ENCODE measurements at places on chromosomes 11 and 22.

GRCh38 chr11:110430267-110431050 lies 711 bp downstream of the FDX1 start:
- peak; percentile 22 for DNase-seq

DNA sequence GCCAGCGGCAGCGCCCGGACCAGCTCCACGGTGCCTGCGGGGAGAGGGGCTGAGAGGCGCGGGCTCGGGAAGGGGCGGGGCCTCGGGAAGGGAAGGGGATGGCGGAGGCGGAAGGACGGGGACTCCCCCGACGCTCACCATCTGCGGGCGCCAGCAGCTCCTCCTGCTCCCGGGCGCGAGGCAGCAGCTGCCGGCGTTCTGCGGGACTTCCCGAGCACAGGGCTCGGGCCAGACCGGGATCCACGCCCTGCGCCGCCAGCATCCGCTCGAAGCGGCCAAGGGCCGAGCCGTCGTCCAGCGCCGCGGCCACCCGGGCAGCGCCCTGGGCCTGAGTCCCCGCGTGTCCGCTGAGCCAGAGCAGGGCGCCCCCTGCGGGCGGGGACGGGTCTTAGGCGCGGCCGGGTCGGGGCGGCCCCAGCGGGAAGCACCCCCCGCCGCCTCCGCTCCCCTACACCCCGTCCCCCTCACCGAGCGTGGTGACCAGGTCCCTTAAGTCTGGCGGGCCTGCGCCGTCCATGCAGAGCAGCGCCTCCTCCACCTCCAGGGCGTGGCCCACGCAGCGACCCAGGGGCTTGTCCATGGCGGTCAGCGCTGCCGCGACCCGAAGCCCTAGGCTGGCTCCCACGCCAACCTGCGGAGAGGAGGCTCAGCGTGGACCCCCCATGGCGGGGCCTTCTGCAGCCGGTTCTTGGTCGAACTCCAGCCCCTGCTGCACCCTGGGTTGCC lies 873 bp upstream of the SCO2 start:
- peak; percentile 91 for DNase-seq

DNA sequence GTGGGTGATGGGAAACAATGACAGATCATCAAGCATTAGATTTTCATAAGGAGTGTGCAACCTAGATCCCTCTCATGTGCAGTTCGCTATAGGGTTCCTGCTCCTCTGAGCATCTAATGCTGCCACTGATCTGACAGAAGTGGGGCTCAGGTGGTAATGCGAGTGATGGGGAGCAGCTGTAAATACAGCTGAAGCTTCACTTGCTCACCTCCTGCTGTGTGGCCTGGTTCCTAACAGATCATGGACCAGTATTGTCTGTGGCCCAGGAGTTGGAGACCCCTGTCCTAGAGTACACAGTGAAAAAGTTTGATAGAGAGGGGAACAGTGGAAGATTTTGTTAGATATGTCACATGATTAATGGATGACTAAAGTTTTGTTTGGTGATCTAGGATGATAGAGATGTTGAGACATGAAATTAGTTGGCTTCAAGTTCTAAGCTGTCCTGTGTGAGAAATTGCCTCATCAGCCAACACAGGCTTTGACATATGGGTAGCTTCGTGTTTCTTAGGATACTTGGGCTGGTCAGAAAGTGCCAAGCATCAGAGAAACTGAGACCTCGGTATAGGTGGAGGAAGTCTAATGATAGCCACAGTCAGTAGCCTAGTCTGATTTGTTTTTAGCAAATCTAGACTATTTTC lies 47.4 kb downstream of the ARHGEF12 start:
- DNase-seq = no peak

DNA sequence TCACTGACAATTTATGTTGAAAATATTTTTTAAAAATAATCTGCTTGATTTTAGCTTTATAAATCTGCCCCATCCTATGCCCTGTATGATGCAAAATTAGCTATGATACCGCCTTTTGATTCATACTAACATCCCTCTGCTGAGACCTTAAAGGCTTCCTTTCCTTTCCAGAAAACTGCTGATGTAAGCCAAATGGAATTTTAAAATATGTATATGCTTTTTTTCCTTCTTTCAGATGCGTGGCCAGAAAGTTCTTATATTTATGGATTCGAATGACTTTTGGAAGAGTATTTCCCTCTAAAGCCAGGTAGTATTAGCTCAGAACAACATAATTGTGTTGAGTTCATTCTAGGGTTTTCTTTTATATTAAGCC lies 34.5 kb downstream of the SFI1 start:
- no peak for DNase-seq

DNA sequence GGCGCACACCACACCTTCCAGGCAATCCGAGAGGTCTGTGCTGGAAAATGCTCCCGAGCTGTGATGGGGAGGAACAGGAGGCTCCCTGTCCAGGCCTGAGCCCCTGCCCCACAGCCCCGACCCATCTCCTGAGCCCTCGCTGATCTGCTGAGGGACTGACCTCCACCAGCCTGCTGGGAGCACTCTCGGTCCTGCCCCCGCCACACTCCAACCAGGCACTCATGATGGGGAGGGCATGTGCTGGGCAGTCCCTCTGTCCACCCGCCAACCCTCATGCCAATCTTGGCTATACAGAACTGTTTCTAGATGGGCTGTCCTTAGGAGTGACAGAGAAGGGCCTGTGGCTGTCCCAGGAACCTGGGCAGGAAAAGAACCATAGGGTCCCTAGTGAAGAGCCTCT lies 70.8 kb downstream of the TRMU start:
- no peak for DNase-seq

- peak; percentile 24 for DNase-seq
Measured at GRCh38 chr11:84558085-84558905, 1068.8 kb downstream of the DLG2 start.

DNA sequence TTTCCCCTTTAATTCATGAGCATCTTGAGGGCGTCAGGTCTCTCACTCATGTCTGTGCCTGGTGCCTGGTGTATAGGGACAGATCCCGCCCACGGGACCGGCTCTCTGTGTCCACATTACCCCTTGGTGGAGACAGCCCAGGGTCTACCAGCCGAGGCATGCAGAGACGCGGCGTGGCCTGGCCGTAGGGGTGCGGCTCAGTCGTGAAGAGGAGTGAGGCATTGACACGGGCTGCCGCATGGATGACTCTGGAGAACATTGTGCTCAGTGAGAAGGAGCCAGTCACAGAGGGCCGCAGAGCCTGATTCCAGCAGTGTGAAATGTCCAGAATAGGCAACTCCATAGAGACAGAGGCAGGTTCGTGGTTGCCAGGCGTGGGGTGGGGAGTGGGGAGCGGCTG lies 209.8 kb downstream of the TBC1D22A start:
- DNase-seq = no peak

GRCh38 chr22:32311551-32312071 lies 46.1 kb upstream of the RFPL3 start:
- no peak for DNase-seq

DNA sequence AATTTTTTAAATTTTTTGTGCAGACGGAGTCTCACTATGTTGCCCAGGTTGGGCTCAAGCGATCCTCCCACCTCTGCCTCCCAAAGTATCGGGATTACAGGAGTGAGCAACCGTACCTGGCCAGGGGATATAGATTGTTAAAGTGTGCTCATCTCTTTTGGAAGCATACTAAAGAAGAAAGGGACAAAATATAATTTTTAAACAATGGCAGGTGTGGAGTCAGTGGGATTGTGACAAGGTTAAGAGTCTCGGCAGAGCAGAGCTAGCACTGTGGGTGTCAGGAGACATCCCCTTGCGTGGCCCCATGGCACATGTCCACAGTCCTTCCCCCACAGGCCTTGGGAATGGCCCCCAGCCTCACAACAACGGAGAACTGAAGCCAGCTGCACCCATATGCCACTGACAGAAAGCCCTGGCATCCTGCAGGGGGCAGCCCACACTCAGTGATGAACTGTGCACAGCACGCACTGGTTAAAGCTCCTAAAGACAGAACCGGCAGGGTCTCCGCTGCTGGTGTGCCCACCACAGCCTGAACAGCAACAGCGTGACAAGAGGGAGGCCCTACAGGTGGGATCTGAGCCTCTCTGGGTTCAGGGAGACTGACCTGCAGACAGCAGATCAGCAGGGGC lies 29.9 kb downstream of the SERPIND1 start:
- peak; percentile 18 for DNase-seq

GRCh38 chr11:45817191-45817590 lies 12.2 kb downstream of the SLC35C1 start:
- DNase-seq = no peak

GRCh38 chr22:30728826-30729225 lies 34.2 kb downstream of the OSBP2 start:
- DNase-seq = no peak

DNA sequence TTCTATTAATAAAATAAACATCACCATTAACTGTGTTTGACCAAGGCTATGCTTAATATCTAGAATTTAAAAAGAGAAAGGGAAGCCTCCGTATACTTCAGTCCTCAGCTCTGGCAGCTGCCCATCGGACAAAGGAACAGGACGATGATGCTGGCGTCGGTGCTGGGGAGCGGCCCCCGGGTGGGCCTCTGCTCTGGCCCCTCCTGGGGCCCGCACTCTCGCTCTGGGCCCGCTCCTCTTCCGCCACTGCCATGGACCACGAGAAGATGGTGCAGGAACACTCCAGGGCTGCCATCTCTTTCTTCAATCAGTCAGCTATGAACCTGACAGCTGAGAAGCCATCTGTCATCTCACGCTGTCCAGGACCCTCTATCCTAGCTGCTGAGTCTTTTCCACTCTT lies 25.3 kb downstream of the PDHX start:
- DNase-seq = no peak

DNA sequence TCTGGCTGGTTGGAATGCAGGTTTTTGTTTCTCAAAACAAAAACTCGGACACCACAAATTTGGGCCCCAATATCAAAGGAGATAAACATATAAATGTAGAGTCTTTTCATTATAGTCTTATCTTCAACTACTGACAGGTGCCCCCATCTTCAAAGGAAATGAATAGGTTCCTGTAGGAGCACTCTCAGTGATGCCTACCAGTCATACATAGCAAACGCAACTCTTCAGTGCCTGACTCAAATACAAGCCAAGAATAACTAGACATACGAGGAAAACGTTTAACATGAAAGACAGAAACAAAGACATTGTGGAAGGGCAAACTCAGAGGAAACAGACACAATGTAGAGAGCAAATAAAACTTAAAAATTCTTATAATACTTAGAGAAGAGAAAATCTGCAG lies 13.9 kb downstream of the KDM4D start:
- DNase-seq = no peak

DNA sequence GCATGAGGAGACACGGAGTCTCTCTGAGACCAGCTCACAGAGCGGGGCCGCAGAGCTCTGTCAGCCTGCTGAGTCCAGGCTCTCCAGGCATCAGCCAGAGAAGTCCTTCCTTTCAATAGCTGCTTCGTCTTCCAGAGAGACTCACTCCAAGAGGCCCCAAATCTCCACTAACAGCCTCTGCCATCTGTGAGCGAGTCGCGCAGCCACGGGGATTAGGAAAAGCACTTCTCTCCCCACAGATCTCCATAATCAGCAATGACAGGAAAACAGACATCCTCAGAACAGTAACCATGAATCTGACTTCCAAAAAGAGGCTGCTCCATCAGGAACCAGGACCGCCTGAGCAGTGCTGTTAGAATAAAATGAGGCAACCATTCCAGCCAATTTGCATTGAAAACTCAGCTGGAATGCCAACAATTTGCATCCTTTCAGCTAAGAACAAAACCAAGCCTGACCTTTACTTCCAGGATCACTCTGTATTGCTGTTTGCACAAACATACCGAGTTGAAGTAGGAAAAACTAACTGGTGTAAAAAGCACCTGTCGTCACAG lies 65.4 kb downstream of the SMCO4 start:
- DNase-seq = no peak

All from Caki2 (cell line).